ENCODE measurements at places on chromosomes 4 and X.
A peak's percentile ranks its signal among the peaks of the same experiment; 100 is the strongest.

DNA sequence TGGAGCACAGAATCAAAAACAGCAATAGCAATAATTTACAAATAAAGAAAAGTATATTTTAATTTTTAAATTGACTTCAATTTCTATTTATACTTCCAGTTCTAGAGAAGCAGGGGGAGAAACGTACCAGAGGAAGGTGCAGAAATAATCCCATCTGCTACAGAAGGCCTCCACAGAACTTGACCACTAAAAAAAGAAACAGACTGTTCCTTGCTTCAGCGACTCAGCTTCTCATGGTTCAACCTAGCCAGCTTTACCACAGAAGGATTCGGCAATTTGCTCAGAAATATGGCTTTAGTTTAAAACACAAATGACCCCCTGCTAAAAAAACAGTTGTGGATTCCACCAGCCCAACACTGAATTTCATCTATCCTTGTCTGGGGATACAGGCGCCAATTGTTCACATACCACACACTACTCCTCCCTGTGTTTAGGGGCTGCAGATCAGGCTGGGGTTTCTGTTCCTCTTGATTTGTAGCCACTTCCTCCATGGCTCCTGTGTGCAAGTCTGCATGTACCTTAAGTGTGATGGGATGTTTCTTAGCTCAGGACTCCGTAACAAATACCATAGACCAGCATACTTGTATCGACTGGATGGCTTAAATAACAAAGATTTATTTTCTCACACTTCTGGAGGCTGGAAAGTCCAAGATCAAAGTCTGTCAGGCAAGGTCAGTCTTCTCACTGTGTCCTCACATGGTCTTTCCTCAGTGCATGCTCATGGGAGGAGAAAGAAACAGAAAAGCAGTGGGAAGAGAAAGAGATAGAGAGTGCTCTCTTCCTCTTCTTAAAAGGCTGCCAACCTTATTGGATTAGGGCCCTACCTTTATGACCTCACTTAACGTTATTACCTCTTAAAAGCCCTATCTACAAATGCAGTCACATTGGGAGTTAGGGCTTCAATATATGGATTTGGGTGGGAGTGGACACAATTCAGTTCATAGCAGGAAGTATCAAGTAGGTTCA lies 79.1 kb downstream of the AMOT start:
- no peak for DNase-seq

DNA sequence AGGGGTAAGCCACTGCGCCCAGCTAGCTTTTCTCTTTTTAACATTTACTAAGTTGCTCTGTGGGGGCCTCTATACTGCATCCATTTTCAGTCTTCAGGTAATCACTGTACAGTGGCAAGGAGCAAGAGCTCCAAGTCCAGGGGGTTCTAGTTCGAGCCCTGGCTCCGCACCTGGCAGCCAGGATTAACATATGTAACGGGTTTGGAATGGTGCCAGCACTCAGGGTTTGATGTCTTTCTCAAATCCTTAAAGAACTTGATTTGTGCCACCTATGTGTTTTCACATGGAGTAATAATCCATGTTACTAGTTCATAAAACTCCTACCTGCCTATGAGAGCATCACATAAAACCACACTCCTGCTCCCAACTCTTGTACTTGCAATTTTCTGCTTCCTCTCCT lies 4.5 kb downstream of the GRPEL1 start:
- DNase-seq: no peak

DNA sequence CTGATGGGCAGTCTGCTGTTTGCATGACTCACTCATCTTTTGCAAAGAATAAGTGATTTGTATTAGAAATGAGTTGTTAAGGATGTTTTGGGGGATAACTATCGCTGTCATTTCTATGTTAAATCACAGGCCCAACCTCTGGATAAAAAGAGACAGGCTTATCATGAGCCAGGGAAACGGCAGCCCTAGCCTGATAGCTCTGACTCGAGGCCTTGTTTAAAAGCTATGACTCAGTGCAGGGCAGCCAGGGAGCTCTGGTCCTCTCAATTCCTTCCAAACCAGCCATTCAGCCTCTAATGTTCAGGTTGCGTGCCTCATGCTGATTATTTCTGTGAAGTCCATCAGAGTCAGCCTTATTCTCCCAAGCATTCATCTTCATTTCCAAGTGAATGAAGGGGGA lies 305.9 kb upstream of the HAND2 start:
- peak; percentile 62 for DNase-seq

GRCh38 chrX:134115270-134115669 lies 121.7 kb upstream of the CCDC160 start:
- DNase-seq: no peak

- DNase-seq: no peak
Measured at GRCh38 chr4:112509243-112510141, 6.5 kb downstream of the NEUROG2 start.

DNA sequence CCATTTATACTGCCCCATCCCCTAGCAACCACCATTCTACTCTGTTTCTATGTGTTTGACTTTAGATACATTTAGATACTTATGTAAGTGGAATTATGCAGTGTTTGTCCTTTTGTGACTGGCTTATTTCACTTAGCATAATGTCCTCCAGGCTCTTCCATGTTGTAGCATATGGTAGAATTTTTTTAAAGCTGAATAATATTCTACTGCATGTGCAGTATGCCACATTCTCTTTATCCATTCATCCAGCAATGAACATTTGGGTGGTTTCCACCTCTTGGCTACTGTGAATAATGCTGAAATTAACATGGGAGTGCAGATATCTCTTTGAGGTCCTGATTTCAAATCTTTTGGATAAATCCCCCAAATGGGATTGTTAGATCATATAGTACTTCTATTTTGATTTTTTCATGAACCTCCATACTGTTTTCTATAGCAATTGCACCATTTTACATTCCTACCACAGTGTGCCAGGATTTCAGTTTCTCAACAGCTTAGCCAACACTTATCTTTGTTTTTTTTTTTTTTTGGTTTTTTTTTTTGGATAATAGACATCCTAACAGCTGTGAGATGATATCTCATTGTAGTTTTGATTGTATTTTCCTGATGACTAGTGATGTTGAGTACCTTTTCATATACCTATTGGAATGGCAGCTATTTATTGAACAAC lies 105.9 kb upstream of the LNX1 start:
- no peak for DNase-seq

DNA sequence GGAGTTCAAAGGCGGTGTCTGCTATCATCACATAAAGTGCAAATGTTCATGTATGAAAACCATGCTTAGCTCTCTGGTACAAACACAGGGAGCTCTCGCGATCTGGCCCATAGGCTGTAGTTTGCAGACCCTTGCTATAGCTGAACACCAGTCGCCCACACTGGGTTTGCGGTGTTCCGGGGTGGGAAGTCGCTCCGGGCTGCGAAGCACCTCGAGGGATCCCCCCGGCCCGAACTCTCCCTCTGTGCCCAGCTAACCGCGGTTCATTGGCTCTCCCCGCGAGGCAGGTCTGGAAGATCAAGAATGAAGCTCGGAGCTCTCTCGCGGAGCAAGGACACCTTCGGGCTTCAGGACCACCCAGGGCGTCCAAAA lies 341 bp upstream of the PRPS2 start:
- DNase-seq: no peak

DNA sequence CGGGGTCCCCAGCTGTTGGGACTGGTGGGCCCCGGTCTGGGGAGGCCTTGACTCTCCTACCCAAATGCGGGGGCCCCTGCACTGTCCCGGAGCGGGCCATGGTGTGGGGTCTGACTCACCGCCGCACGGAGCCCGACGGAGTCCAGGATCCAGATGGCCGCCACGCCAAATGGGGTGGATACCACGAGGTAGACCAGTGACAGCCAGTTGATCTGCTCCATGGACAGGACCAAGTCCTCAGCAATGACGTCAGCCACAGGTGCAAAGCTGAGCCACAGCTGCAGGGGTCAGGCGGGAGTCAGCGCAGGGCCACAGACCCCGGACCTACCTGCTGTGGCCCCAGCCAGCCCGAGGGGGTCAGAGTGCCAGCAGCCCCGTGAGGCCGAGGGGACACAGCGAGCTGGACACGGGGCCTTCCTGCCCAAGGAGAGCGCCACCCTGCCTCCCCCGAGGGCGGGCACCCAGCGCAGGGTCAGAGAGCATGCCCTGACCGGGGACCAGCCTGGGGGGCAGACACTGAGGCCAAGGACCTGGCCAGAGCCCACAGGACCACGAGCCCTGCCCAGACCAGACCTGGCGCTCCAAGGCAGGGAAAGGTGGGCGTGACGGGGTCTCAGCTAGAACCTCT lies 2.4 kb downstream of the SLC49A3 start:
- no peak for DNase-seq

DNA sequence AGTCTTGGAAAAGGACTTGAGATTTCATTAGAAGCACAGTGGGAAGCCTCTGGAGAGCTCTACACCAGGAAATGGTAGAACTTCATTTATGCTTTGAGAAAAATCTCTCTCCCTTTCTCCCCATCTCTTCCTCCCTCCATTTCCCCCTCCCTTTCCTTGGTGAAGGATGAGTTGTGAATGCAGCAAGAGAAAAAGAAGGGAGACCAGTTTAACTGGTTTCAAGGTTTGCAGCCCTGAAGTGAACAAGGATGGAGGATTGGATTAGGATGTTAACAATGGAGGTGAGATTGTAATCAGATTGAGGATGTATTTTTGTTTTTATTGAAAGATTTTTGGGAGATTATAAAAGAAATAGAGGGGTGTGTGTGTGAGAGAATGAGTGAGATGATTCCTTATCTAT lies 99.5 kb downstream of the ANK2 start:
- DNase-seq: no peak

DNA sequence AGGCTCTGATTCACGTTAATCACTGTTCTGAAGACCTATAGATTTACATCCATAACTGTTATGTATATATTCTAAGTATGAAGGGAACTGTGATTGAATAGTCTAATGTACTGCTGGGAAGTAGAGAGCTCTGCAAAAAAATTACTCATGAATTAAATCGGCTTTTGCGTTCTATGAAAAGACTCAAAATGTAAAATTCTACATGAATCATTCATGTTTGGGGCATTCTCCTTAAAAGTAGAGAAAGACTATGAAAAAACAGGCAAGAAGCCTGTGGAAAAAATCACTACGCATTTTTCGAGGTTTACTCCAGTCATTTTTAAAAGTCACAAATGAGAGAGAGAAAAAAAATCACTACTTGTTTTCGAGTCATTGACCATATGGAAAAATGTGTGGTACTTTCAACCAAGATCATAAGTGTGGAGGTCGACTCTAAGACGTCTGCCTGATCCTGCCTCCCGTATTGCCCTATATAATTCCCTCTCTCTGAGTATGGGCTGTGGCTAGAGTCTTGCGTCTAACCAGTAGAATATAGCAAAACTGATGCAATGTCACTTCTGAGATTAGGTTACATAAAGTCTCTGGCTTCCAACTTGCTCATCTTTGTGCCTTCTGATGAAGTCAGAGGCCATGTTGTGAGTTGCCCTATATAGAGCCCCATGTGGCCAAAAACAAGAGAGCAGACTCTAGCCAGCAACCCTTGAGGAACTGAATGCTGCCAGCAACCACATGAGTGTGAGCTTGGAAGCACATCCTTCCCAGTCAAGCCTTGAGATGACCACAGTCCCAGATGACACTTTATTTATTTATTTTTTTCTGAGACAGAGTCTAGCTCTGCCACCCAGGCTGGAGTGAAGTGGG lies 32.1 kb upstream of the VEGFD start:
- DNase-seq: no peak

GRCh38 chrX:24979081-24979480 lies 36.7 kb downstream of the ARX start:
- DNase-seq: no peak

GRCh38 chrX:7233580-7234406 lies 85.8 kb upstream of the PUDP start:
- DNase-seq: no peak

DNA sequence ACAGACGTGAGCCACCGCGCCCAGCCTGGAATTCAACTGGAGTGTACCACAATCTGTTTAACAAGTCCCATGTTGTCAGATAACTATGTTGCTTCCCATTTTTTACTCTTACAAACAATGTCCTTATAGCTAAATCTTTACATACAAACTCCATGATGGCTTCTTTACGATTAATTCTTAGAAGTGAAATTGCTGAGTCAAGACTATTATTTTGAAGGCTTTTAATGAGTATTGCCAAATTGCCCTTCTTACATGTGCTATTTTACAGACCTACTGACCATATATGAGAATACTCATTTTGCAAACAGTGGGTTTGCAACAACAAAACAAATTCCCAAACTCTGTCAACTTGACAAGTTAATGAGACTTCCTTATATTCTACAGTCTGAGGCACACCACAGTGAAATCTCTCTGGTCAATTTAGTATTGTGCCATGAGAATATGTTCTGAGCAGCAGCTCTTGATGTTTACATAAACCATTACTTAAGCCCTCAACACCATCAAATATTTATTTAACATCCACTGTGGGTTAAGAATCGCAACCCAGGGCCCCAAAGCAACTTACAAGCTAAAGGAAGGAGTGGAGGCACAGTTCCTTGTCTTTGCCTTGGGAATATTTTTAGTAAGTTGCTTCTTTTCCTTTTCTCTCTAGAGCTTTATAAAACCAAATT lies 128.5 kb downstream of the SPRY1 start:
- DNase-seq: peak; percentile 58

- no peak for DNase-seq
Measured at GRCh38 chr4:83947830-83948193, 411.9 kb downstream of the GPAT3 start.

Data from stomach (tissue), 19 donors.